ENCODE measurements at places on chromosomes 12 and 14.

DNA sequence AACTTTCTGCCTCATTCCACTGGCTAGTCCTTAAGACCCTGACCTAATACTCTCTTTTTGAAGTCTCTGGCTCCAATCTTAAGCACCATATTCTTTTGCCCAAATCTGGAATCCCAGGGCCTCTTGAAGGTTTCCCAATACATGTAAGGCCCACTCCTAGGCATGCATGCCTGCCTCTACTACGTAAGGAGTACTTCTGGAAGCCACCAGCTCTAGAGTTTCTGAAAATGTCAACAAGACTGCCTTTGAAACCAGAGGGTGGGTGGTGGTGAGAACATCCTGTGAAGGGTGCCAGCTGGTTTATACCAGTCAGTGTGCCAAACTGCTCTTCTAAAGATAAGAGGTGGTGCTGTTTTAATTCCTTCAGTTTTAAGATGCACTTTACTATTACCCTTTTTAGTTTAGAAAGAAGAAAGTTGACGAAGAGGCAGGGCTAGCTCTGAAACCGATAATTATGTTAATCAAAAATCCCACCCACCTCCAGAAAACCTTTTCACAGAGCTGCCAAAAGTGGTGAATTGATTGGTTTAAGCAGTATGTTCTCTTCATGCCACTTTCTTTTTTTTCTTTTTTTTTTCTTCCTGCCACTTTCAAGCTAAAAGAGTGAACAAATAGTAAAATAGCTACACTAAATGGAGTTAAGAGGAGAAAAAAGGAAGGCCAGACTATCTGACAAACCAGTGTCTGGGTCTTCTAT lies 8.7 kb upstream of the WDR89 start:
- DNase-seq = no peak

DNA sequence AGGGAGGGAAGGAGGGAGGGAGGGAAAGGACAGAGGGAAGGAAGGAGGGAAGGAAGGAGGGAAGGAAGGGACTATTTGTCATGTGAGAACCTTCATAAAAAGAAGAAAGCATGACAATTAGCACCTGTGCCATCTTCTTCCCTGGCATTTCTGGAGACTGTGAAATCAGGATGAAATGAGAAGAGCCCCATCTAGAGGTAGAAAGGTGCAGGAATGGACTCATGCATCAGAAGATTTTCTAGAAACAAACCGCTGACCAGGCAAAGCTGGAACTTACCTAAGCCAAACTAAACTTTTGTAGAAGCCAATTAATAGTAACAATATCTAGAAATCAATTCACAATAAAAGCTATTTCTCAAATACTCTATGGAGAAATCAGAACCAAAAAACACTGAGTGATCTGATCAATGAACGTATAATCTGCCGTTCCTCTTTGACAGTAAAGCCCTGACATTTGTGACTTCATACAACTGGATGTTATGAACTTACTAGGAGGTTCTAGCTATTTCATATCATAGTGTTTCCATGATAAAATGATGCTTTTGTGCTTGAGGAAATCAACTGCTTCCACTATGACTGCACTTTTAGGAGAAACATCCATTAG lies 24.4 kb upstream of the CRACR2A start:
- DNase-seq = no peak

DNA sequence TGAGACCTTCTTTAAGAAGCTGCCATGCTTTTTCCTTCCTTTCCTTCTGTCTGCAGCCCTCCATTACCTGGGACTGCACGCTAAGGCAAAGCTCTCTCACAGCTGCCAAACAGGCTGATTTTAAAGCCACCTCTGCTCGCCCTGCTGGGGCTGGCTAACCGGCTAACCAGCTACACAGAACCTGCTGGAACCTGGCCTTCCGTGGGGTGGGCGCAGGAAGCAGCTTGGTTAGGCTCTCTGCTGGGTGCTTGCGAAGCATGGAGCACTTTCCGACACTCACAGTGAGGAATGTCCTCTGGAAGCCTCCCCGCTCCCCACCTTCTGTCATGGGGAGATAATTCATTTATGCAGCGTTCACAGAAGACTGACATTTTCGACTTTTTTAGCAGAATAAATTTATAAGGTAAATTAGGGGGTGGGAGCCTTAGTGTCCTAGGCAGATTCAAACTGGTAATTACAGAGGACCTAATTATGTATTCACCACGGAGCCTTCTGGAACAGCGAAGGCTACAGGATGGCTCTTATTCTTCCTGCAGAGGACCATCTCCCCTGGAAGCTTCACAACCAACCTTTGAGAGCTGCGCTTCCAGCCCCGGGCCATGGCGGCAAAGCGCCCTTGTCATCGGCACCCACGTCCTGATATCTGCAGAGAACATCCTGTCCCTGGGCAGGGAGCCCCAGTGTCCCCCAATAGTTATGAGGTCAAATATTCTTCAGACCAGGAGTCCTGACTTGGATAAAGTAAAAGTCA lies 12.4 kb upstream of the BCL11B start:
- no peak for DNase-seq

DNA sequence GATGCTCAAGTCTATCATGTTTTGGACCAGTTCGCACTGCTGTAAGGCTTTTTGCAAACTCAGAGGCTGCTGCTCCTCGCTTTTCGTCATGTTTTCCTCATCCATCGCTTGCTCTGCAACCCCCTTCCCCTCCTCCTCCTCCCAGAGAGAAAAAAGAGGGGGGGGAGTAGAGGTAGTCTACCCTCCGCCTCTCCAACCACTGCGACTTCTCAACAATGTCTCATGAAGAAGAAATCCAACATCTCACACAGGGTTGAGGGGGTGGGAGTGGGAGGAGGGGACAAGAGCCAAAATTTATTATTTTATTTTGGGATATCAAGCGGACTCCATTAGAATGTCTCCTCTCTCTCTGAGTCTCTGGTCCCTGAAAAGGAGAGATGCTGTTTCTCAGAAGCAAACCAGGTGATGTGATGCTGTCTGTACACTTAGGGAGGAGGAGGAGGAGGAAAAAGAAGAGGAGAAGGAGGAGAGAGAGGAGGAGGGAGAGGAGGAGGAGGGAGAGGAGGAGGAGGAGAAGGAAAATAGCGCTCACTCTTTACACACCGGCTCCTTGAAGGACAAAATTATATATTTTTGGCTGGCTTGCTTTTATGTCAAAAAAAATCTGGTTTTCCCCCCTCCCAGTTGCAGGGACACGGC lies 520 bp downstream of the KSR2 start:
- no peak for DNase-seq

DNA sequence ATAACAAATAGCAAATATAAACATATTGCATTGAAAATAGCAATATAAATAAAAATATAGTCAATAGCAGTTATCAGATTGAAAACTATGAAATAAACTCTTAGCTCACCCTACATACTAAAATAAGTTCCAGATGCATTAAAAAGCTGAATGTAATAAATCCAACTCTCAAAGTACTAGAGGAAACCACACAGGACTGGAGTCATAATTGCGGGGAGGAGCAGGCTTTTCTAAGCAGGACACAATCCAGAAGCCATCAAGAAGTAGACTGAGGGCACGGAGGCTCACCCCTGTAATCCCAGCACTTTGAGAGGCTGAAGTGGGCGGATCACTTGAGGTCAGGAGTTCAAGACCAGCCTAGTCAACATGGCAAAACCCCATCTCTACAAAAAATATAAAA lies 22.2 kb downstream of the GSC start:
- DNase-seq = no peak

DNA sequence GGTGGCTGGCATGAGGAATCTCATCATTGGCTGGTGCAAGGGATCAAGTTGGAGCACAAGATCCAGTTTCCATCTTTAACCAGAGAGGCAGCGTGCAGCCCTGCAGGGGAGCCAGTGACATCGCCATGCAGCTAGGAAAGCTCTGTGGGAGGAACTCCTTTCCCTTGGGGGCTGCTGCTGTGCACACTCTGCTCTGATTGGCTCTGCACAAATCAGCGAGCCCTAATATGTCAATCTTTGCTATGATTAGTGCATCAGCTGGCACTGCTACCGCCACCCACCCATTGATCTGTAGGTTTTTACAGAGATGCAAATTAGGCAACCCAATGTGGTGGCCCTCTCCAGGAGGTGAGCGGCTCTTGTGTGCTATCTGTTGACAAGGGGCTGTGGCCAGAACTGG lies 262.6 kb downstream of the PCNX1 start:
- DNase-seq = no peak

DNA sequence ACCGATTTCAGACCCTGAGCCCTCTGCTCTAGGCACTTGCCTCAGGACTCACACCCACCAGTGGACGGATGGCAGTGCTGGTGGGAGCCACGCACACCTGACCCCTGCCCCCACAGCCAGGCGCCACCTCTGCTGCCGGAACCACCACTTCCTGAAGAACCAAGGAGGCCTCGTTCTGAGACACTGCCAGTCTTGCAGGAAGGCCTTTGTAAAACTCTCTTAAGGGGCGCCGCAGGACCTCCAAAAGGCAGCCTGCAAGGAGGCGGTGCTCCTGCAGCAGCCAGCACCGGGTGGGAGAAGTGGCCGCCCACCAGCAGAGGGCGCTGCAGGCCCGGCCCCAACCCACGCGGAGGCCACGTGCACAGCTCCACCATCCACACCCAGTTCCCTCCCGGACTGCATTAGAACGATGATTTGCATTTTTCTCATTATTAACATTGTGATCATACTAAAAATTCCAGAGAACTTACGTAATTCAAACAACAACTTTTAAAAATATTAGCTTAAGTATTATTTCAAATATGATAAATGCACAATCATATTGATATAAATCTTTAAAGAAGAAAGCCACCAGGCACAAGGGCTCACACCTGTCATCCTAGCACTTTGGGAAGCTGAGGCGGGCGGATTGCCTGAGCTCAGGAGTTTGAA lies 12.8 kb downstream of the STX2 start:
- DNase-seq = peak; percentile 24

DNA sequence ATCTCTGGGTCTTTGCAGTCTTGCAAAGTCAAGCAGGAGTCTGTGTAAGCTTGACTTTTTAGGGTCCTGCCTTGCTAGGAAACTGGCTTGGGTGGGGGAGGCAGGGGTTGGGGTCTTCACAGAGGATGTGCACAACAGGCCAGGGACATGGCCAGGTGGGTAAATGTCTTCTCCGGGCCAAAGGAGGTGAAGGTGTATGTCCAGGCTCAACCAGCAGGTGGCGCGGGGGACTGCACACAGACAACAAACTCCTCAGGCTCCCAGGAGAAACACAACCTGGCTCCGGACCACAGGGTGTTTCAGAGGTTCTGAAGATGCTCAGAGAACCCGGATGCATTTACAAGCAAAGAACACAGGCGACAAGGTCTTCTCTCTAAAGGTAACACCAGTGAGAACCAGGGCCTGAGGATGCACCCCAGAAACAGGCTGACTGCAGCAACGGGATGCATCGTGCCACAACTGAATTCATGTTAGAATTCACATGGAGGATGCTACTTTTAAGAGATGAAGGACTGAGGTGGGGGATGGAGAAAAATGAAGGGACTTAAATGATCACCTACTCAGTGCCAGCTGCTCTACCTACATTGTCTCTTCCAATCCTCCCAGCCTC lies 56.0 kb downstream of the PLEKHG3 start:
- no peak for DNase-seq

- no peak for DNase-seq
These were observed 9.0 kb upstream of the PAX9 start for GRCh38 chr14:36652542-36653201.

GRCh38 chr14:63276016-63276415 lies 42.7 kb downstream of the GPHB5 start:
- DNase-seq = no peak

DNA sequence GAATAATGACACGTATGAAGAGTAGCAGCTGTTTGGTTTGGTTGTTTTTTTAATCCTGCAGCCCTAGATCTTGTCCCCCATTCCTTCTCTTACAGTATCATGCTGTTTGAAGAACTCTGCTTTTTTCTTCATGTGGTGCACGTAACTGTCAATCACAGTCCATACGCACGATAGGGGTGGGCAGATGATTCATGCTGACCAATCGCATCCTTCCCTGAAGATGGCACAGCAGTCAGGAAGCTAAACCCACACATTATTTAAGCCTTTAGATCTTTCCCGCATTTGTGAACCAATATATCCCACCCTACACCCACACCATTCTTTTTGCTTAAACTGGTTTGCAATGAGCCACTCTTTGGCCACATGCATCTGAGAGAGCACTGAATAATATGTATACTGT lies 158.9 kb upstream of the PLEKHA5 start:
- no peak for DNase-seq

DNA sequence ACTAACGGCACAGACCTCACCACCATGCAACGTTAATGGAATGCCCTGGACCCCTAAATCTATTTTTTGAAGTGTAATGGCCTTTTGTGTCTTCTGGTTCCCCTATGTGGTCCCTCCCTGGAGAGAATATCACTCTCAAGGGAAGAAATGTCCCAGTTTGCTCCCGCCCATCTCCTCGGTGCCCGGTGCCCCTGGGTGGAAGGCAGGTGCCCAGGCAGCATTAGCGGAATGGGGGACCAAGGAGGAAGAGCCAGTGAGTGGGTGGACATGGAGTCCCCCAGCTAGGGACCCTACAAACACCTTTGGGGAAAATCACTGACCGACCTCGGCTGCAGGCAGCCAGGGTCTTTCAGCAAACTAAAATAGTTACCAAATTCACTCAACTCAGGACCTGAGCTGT lies 212.1 kb upstream of the RTL1 start:
- DNase-seq = no peak

GRCh38 chr14:96072746-96073145 lies 33.6 kb downstream of the C14orf132 start:
- no peak for DNase-seq

DNA sequence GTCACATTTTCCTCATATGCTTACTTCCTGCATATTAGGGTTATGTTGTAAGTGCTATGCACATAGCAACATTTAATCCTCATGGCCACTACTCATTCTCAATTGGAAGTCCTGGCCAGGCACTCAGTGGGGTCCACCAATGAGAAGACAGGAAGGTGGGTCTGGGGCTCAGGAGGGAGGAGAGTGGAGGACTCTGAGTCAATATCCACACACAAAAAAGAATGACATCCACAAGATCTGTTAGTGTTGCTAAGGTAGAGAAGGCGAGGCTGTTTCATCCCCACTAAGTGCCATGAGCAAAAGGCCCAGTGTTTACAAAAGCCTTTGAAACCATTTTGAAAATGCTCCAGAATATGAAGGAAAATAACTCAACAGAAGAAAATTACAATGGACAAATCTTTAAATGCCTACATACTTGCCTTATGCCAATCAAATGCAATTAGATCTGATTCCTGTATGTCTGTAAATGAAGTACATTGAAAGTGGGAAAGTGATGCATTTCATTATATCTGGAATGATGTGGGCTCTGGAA lies 53.9 kb downstream of the EID3 start:
- no peak for DNase-seq

DNA sequence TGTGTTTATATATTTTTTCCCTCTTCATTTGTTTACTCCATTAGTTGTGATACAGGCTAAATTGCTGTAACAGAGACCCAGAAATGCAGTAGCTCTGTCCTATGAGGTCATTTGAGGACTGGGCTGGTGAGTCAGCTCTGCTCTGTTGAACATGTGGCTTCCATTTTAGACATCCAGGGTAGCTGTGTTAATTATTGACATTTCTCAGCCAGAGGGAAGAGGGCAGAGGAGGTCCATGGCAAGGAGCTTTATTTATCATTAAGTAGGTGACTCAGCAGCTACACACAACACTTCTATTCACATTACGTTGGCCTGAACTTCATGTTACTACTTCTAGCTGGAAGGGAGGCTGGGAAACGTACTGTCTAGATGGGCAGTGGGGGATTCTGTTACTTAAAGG lies 85.4 kb downstream of the PTCSC3 start:
- DNase-seq = no peak
